Sciatic nerve (tissue), 2 donors: ENCODE measurements at places on chromosomes 4 and X. TPM values are rescaled to one million over a fixed set of nuclear protein-coding genes. Genes with fewer than 3 reads are reported as not detected.

Gene ANXA10
- not detected for total RNA-seq

Gene SERTM2
- 0.76 TPM for total RNA-seq

Gene PALLD
- total RNA-seq: 104 TPM

Gene DRD5
- total RNA-seq: not detected

Gene LRRC66
- total RNA-seq: 1.7 TPM

Gene CFAP299
- 0.22 TPM for total RNA-seq

Gene GLRA2
- total RNA-seq: 0.22 TPM

Gene RHOH
- total RNA-seq: 2.5 TPM

DNA sequence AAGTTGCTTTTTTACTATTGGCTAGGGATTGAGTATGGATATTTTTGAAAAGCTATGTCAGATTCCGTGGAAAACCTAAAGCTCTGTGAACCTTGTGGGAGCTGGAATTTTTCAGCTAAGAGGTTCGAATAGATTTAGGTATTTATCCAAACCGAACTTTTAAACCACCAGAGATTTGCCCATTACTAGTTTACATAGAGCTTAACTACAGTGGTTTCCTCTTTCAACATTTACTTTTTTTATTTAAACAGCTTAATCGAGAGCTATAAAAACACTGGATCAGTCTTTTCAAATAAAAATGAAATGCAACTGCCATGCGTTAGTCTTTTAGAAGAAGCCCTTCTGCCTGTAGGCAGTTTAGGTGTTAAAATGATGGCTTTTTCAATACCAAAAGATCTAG is 377.0 kb downstream of the RPA4 start:
- no peak for DNase-seq

DNA sequence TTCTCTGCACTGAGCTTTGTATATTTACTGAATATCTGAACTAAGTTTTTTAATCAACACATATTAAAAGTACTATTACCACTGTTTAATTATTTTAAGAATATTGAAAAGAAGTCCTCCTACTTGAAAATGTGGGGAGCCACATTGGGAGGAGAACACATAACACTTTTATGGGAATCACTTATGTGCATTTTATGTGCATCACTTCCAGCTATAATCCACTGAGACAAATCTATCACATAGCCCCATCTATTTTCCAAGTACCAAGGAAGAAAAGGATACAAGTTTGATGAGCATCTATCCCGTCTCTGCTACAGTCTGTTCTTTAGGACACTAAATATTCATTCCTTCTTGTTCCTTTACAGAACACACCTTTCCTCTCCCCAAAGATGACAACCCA is 87.2 kb downstream of the IQCM start:
- no peak for DNase-seq

- DNase-seq: no peak
Measured at GRCh38 chrX:3699821-3700381, 13.5 kb downstream of the PRKX start.

DNA sequence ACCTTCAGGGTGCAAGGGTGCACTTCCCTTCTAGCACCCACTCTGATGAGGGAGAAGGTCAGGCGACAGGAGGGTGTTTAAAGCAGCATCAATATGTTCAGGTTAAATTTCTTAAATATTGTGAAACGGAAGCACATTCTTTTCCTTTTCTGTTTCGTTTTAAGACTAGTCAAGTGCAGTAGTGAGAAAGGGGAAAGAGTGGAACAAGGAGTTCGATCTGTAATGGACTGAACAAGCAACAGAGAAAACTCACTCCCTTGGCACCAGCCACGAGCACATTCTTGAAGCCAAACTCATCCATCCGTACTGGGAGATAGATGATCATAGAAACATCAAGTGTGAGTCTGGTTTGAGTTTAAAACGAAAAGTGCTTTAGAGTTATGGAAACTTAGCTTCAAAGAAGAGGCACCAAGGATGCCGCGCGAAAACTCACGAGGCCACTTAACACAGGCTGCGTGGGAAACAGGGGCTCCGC is 815 bp downstream of the FAM53A start:
- DNase-seq: no peak

DNA sequence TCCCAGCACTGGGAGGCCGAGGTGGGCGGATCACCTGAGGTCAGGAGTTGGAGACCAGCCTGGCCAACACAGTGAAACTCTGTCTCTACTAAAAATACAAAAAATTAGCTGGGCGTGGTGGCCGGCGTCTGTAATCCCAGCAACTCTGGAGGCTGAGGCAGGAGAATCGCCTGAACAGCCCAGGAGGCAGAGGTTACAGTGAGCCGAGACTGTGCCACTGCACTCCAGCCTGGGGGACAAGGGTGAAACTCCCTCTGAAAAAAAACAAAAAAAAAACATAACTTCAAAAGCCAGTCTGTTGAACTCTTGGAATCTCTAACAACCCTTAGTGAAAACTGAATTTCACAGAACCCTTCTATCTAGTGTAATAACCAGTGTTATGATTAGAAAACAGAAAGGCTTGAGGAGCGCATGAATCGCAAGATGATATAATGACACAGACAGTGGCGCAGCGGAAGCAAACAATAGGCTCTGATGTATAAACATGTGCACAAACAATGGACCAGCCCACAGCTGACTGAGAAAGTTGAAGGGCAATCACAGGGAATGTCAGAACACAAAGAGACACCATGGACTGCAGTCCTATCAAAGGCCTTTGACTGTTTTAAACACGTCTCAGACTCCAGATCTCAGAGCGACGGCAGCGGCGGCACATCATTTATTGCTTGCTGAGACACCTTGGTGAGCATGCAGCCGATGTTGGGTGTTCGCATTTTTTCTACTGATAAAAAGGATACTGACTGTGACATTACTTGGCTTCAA is 81.6 kb downstream of the NSUN7 start:
- DNase-seq: no peak

GRCh38 chr4:125663896-125664767 is 349.4 kb downstream of the FAT4 start:
- no peak for DNase-seq

DNA sequence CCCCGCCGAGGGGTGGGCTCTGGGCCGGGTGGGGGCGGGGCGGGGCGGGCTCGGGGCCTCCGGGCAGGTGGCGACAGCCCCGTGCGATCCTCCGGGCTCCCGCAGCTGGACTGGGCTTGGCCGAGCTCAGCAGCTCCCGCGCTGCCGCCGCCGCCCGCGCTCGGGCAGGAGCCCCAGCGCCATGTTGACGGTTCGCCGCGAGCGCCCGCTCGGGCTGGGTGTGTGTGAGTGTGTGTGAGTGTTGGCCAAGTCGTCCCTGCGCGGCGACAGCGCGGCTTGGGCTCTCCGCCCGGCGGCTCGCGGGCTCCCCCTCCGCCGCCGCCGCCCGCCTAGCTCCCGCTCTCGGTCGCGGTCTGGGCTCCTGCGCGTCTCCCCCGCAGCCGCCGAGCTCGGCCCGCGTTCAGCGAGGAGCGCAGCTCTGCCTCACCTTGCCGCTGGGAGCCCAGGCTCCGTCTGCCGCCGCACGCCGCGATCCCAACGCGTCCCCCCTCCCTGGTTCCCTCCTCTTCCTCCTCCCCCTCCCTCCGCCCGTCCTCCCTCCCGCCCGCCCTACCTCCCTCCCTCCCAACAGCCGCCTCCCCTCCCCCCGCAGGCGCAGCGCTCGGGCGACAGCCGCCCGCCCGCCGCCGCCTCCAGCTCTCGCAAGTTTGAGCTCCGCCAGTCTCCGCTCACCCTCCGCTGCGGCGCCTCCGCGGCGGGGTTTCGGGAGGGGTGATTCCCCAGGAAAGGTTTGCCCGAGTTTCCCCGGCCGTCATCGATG is at the start of gene BCOR:
BCOR (minus strand) TSS at position 455 of the 760 bp plus-strand sequence. CDS start 20,029 bp downstream, outside the sequence.
- DNase-seq: peak; percentile 86

DNA sequence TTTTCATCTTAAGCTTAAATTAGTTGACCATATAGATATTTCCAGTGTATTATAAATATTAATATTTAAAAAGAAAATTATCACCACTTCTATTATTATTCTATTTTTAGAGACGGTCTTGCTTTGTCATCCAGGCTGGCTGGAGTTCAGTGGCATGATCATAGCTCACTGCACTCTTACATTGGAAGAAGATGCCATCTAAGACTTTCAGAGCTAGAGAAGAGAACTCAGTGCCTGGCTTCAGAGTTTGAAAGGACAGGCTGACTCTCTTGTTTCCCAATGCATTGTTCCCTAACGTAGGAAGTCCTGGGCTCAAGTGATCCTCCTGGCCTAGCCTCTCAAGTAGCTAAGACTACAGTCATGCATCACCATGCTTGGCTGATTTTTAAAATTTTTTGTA is 75.9 kb downstream of the FIP1L1 start:
- DNase-seq: no peak

DNA sequence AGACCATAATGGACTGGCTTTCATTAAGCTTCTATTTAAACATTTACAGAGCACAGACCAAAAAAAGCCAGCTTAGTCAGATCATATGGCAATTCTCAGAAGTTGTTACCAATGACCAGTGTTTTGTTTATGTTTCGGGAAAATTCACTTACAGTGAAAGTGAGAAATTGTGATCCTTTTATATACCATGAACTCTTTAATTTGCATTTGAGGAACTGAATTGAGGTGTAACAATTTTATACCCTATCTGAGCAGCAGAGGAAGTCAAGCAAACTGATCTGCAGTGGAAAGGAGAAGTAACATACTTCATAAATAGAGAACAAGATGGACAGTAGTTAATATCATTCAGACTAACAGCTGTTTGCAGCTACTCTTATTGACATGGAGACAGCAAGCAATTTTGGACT is 97.1 kb downstream of the TMA16 start:
- no peak for DNase-seq

DNA sequence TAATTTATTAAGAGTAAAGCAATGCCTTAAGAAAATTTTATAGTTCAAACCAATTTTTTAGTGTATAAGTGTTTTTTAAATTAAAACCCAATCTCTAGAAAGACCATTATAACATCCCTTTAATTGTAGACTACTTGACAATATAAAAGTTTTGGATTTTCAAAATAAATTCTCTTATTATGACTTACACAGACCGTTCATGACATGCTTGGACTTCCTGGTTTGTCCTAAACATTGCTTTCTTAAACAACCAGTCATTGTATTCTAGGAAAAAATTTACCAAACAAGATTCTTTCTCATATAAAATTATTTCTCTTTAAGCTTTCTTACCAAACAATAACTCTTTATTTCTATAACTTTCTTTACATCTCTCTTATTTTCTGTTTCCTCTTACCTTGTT is 49.0 kb upstream of the CXorf51A start:
- no peak for DNase-seq

- no peak for DNase-seq
Measured at GRCh38 chrX:45801554-45801953, 600.9 kb upstream of the DIPK2B start.

GRCh38 chrX:22073928-22074327 is 41.8 kb downstream of the PHEX start:
- DNase-seq: no peak

DNA sequence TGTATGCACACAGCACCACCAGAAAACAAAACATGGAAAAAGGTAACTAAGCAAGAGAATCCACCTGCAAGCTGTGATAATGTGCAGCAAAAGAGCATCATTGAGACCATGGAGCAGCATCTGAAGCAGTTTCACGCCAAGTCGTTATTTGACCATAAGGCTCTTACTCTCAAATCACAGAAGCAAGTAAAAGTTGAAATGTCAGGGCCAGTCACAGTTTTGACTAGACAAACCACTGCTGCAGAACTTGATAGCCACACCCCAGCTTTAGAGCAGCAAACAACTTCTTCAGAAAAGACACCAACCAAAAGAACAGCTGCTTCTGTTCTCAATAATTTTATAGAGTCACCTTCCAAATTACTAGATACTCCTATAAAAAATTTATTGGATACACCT is 90.2 kb downstream of the TET2 start:
- no peak for DNase-seq

DNA sequence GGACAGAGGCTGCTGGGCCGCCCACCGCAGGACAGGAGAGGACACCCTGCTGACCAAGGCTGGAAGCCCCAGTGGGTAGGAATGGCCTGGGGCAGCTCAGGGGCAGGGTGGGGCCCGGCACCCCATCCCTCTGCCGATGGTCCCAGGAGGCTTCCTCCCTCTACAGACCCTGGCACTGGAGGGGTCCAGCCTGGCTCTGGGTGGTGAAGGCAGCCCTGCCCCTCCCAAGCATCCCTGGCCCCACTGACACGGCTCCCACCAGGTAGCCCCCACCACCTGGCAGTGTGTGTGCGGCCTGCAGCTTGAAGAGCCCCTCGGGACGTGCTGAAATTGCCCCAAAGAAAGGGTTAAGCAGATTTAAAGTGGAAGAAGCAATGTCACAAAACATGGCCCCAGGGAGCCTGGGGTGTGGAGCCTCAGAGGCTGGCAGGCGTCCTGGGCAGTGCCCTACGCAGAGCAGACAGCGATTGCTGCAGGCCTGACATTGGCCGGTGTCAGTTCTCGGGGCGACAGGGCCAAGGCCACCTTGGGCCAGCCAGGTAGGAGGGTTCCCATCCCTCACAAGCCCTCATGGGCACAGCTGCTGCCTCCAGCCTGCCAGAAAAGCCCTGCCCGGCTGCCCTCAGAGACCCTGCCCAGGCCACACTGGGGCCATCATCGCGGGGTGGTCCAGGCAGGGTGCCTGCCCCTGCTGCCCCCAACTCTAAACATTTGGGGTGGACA is 80.5 kb downstream of the FAM53A start:
- no peak for DNase-seq

DNA sequence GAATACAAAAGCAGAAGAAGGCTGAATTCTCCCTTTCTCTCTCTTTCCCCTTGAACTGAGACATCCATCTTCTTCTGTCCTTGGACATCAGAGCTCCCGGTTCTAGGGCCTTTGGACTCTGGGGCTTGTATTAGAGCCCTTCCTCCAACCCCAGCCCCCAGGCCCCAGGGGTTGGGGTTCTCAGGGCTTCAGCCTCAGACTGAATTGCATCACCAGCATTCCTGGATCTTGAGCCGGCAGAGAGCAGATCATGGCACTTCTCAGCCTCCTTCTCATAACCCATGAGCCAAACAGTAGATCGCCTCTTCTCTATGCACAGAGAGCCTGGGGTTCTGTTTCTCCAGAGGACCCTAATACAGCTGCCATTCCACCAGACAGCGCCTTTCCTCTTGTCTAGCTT is 25.3 kb upstream of the CLDN24 start:
- DNase-seq: peak; percentile 13
